T-cell (primary cell): ENCODE measurements at places on chromosomes 4 and X.

- no peak for DNase-seq
Measured at GRCh38 chr4:143380629-143381028, 44.0 kb downstream of the GAB1 start.

- no peak for DNase-seq
Measured at GRCh38 chr4:173504181-173504503, 25.9 kb downstream of the HAND2 start.

GRCh38 chrX:2545144-2545543 is 44.4 kb upstream of the DHRSX start:
- DNase-seq, result no peak

GRCh38 chr4:79948261-79948660 is 124.8 kb downstream of the ANTXR2 start:
- DNase-seq, result no peak

DNA sequence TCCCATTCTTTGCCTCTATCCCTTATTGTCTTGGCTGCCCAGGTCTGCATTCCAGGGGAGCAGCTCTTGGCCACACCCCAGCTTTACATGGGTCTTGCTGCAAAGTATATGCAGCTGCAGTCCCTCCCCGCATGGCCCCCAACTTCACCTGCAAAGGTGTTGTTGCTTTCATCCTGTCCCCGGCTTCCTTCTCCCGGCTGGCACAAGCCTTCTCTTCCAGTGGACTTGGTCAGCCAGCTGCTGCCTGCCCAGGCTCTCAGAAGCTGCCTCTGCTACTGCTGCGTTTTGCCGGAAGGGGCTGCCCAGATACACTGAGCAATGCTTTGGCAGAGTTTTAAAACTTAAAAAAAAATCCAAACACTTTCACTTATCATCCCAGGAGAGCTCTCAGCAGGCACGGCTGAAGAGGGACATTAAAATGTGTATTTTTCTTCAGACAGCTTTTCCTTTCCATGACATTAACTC is 121.2 kb upstream of the PDLIM3 start:
- DNase-seq, result no peak

DNA sequence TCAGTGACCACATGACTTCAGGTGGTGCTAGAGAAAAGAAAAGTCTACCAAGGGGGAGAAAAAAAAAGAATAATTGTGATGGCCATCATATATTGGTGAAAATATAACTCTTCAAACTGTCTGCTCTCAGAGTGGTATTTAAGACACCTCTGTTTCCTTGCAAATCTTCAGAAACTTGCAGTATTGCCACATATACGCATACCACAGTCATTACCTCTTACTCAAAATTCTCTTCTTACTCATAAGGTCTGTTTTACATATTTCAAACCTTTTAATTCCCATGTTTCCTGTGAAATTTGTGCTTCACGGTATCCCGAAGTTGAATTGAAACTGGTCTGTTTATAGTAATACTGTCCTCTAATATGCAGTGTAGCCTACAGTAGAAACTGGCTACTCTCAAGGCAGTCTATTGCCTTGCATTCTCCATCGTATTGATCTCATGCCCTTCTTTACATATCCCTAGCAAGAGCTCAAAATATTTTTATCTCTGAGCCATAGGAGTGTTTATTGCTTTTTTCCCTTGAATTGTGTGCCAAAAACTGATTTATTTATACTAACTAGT is 34.7 kb upstream of the LHFPL1 start:
- DNase-seq, result no peak

- no peak for DNase-seq
Measured at GRCh38 chrX:54758114-54759055, 39.7 kb downstream of the ITIH6 start.

- DNase-seq, result no peak
Measured at GRCh38 chr4:519203-519651, 20.2 kb downstream of the PIGG start.

DNA sequence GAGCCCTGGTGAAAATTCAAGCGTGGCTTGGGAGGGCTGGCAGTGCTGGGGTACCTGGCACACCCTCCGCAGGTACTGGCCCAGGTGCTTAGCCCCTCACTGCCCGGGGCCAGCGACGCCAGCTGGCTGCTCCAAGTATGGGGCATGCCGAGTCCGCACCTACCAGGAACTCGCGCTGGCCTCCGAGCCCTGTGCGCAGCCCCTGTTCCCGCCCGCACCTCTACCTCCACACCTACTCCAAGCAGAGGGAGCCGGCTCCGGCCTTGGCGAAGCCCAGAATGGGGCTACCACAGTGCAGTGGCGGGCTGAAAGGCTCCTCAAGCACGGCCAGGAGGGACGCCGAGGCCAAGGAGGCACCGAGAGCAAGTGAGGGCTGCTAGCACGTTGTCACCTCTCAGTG is 14.9 kb upstream of the DHX15 start:
- no peak for DNase-seq

GRCh38 chrX:115968436-115969252 is 201.9 kb upstream of the AGTR2 start:
- DNase-seq, result no peak

DNA sequence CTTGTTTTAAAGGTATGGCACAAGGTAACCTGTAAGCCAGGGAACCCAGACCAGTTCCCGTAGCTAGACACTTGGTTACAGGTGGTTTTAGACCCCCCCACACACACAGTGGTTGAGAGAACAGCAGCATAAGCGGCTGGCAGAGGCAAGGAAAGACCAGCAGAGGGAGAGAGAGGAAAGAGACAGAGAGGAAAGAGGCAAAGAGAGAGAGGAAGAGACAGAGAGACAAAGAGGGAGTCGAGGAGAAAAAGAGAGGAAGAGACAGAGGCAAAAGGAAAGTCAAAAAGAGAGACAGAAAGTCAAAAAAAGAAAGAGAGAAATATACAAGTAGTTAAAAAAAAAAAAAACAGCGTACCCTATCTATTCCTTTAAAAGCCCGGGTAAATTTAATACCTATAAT is 19.5 kb upstream of the PCSK1N start:
- DNase-seq, result no peak

GRCh38 chr4:168503652-168504362 is 7.0 kb downstream of the PALLD start:
- no peak for DNase-seq

DNA sequence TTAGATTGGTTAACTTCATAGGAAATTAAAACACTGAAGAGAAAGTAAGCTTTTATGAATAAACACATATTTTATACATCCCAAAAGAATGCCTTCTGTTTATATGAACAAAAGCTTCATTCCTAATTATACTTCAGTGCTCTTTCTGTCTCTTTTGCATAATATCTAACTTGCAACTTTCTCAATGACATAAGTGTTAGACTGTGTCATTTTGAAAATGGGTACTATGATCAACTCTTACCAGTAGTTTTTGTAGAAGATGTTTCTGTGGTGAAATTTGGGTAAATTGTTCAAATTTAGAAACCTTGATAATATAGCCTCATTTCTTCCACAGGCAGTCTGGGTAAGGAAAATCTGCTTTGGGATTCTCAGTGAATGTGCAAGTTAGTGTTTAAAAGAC is 991.4 kb downstream of the CCSER1 start:
- DNase-seq, result no peak

GRCh38 chrX:14897042-14897441 is 23.8 kb downstream of the MOSPD2 start:
- DNase-seq, result no peak

- DNase-seq, result no peak
Measured at GRCh38 chr4:165355900-165356300, 22.9 kb upstream of the CPE start.

DNA sequence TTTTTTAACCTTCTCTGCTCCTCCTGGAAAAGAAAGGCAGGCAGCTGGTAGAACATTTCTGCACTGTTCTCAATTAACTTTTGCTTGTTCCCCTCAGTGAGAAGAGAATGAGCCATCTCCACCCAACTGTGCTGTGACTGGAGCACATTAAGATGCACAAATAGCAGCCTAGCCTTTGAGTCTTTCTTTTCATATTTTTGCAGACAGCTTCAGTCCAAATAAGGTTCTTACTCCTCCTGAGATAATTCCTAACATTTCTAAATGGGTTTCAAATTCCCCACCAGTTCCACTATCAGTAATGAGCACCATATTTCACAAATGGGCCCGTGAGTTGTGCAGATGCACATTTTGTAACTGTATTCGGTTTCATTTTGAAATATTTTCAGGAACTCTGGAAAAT is 118.6 kb downstream of the SPCS3 start:
- no peak for DNase-seq

DNA sequence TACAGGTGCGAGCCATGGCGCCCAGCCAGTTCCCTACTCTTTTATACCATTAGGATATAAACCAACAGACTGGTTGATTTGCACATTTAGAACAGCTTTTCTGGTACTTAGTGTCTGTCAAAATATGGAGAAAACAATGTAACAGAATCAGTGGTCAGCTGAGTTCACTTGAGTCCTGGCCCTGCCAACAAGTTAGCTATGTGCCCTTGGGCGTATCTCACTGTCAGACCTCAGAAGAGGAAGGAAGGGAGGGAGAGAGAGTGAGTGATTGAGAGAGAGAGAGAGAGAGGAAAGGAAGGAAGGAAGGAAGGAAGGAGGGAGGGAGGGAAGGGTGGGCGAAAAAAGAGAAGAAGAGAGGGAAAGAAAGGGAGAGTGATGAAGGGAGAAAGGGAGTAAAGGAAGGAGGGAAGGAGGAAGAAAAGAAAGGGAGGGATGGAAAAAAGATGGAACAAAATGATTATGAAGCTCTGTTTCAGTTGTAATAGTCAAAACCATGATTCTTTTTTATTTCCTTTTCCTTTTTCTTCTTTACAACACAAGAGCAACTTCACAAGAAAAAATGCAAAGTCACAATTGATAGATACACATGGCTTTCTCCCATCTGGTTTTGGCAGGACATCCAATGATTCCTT is 55.7 kb upstream of the PDGFRA start:
- no peak for DNase-seq

GRCh38 chrX:45385757-45386156 is 185.1 kb upstream of the DIPK2B start:
- no peak for DNase-seq

GRCh38 chrX:155577682-155578081 is 35.1 kb downstream of the TMLHE start:
- DNase-seq, result no peak

DNA sequence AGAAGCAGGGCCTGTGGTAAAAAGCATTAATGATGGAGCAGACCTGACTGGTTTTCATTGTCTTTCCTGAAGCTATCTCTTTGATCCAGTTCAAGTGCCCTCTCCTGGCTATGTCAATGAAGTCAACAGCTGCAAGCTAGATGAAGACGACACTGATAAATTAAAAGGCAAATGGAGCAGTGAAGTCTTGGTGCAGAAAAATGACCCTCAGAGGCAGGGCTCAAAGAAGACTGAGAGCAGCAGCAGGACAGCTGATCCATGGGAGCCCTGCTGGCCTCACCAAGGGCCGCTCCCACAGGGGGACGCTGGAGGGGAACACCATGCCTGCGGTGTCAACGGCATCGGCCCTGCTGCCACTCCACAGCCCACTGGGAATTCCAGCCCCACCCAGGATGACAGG is 96.2 kb downstream of the RELL1 start:
- DNase-seq, result no peak

DNA sequence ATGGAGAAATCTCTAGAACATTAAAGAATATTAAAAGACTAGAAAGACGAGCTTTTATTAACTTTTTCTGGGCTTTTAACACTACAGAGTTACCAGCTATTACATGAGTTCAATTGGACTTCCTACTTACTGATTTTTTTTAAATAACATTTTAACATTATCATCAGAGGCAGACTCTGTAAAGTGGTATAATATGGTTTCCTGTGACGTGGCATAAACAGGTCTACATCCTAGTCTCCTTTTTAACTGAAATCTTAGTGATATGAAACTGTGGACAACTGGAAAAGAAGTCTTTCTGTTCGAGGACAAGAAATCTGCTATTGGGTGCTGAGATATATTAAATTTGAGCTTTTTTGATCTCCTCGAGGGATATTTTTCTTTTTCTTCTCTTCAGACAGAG is 48.7 kb upstream of the ABCG2 start:
- DNase-seq, result no peak

- no peak for DNase-seq
Measured at GRCh38 chr4:148565801-148566200, 123.6 kb upstream of the NR3C2 start.

GRCh38 chr4:182955411-182955810 is 38.2 kb upstream of the DCTD start:
- no peak for DNase-seq

DNA sequence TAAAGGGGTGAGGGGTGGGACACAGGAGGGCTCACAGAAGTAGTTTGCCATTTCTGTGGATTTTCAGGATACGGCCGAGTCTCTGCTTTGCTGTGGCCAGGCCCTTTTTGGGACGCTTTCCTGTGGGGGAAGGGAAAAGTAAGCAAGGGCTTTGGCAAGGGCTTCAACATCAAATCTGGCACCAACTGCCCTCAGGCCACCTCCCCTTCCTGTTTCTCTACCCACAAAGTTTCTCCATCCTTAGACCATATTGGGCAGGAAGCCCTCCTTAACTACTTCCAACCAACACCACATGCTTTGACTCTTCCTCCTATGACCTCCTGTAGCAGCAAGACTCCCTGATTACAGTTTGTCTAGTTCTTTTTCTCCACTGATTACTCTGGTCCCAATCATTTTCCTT is 105.1 kb downstream of the PHF8 start:
- DNase-seq, result no peak

- DNase-seq, result no peak
Measured at GRCh38 chrX:107711521-107712181, 63.9 kb downstream of the TSC22D3 start.

DNA sequence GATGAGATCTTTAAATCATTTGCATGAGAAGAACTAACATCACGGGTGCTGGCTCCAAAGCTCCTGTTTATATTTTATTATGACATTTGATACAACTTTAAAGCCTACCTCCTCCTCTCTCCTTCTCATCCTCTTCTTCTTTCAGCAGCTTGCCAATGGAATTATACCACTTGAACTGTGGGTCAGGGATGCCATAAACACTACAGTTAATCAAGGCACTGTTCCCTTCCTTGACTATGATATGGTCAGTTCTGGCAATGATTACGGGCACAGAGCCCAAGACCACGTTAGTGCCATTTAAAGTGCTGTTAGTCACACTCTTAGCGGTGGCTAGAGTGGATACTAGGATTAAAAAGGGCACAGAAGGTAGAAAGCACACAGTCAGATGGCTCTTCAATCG is 20.7 kb downstream of the MFAP3L start:
- DNase-seq, result no peak

DNA sequence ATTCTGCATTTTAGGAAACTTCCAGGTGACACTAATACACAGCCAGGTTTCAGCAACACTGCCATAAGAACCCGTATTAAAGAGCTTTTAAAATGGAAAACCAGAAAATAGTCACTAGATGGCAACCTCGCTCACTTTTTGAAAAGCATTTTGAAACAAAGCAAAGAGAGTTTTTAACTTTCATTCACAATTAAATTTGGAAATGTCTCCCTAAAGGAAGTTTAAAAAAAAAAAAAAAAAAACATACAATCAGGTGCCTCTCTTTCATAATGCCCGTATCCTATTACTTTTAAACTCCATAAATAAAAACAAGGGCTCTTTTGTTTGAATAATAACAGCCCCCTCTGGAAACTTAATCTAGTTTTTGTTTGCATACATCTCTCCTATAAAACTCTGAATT is 20.3 kb downstream of the MEPE start:
- no peak for DNase-seq

GRCh38 chrX:145886469-145886868 is 68.8 kb downstream of the SLITRK2 start:
- no peak for DNase-seq
